Choroid plexus epithelial cell (primary cell): ENCODE measurements at places on chromosomes 12 and 14.

DNA sequence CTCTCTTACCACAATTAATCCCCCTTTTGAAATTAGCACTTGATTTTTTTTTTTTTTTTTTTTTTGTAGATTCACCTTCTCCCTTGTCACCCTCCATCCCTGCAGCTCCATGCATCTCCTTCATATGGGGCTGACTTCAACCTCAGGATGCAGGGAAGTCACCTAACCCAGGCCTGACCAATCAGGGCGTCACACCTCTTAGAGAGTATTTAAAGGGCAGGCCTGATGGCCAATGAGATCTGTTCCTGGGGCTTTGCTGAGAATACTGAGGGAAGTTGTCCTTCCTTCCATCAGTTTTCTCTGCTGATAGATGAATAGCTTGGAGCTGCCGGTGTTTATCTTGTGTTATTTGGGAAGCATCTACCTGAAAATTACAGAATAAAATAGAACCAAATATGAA is 1104.7 kb upstream of the TMEM132C start:
- DNase-seq: no peak

- DNase-seq: no peak
These were observed 52.6 kb downstream of the RIMBP2 start for GRCh38 chr12:130663514-130663913.

- no peak for DNase-seq
These were observed 10.0 kb upstream of the PKP2 start for GRCh38 chr12:32906399-32907165.

- no peak for DNase-seq
These were observed 40.1 kb downstream of the PDZRN4 start for GRCh38 chr12:41228066-41228820.
